ENCODE measurements at places on chromosomes 11 and 22.

DNA sequence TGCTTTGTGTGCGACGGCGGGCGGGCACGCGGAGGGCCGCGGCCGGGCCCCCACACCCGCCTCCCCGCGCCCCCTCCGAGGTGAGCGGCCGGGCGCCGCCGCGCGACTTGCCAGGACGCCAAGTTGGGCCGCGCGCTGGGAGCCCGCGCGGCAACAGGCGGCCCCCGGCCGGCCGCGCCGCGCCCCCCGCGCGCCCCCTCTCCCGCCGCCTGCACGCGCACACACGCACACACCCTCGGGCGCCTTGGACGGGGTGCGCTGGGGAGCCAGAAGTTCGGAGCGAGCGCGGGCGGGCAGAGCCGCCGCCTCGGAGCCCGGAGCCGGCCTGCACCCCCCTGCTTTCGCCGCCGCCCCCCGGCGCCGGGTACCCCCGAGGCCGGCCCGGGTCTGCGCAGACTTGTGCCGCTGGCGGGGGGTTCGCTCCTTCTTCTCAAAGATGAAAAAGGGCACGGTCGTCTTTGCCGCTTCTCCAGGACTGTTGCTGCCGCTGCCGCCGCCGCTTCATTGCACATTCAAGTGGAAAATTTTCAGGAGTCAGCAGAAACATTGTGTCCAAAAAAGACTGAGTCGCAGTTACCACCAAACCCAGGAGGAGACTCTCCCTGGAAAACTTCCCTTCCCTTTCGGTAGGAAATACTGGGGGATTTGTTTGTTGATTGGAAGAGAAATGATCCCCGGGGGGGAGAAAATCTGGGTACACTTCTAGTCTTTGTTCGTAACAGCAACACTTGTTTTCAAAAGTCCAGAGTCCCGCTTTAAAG is 895 bp downstream of the TEAD1 start:
- no peak for DNase-seq

DNA sequence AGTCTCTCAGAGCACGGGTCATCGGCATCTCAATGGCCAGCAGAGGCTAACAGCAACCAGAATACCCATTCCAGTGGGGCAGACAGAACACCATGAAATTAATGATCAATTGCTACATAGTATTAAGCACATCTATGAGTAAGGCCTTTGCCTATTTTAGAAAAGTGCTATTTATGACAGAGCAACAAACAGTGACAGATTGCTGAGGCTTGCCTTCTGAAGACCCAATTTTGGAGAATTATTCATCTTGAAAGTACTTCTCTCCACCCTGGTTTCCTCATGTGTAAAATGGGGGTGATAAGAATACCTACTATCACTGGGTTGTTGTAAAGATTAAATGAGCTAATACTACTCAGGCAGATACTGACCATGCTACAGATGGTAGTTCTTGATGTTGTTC is 232.7 kb downstream of the TENM4 start:
- DNase-seq = no peak

- no peak for DNase-seq
Observed at GRCh38 chr11:65381716-65382032, 772 bp downstream of the SLC25A45 start.

- no peak for DNase-seq
Observed at GRCh38 chr11:44976576-44976975, 25.9 kb upstream of the TP53I11 start.

DNA sequence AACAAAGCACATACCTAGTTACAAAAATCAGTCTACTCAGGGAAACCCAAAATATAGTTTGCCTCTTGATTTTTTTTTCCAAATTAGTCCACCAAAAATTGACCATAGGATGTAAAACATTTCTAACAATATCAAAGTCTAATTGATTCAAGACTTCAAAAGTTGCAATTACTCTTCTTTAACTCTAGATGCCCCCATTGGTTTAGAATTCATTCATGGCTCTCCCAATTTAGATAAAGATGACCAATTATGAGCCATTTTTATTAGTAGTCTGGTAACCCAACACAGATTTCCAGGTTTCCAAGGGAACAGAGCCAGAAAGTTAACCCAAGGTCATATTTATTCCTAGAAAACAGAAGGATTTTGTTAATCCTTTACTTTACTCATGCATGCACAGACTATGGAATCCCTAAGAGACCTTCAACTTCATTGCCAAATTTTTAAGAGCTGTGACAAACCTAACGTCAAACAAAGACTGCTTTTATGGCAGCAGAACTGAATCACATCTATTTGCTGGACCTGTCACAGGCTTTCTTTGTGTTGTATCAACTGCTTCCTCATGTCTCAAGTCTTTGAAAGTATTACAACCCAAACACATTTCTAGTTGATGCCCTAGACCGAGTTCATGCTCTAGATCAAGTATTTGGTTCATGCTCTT is 55.3 kb downstream of the C22orf42 start:
- no peak for DNase-seq

DNA sequence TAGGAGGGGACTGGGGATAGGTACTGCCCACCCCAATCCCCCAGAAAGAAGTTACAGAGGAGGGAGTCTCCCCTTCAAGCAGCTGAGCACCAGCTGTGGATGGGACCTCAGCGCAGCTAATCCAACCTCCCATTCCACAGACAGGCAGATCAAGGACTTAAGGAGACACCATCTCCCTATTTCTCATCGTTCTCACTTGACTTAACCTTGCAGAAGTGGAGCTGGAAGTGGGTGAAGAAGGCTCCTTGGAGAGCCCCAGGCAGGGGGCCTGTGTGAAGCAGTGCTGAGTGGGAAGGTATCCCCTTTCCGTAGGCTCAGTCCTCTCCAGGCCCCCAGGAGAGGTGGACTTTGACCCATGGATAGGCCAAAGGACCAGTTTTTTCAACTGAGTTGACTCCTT is 27.3 kb downstream of the USP35 start:
- no peak for DNase-seq

GRCh38 chr11:67465189-67465510 is 3.9 kb downstream of the TMEM134 start:
- no peak for DNase-seq

DNA sequence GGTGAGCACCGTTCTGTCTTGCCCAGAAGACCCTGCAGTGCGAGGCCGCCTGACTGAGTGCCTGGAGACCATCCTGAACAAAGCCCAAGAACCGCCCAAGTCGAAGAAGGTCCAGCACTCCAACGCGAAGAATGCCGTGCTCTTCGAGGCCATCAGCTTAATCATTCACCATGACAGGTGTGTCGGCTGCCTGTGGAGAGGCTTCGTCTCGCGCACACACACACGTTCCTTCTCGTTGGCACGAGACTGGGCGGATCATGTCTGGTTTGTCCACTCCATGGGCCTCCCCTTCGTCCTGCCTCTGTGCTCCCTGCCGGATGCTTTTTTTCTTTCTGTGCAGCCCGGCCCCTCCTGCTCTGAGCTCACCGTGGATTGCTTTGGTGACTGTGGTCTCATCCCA is 51.1 kb downstream of the MUC6 start:
- no peak for DNase-seq
